Effector CD8-positive, alpha-beta T cell (primary cell): ENCODE measurements at places on chromosomes 5 and 9.
A peak's percentile ranks its signal among the peaks of the same experiment; 100 is the strongest.

- no peak for DNase-seq
Measured at GRCh38 chr9:134004131-134004873, 12.2 kb upstream of the VAV2 start.

GRCh38 chr5:102946414-102946813 lies 173.5 kb downstream of the GIN1 start:
- no peak for DNase-seq

DNA sequence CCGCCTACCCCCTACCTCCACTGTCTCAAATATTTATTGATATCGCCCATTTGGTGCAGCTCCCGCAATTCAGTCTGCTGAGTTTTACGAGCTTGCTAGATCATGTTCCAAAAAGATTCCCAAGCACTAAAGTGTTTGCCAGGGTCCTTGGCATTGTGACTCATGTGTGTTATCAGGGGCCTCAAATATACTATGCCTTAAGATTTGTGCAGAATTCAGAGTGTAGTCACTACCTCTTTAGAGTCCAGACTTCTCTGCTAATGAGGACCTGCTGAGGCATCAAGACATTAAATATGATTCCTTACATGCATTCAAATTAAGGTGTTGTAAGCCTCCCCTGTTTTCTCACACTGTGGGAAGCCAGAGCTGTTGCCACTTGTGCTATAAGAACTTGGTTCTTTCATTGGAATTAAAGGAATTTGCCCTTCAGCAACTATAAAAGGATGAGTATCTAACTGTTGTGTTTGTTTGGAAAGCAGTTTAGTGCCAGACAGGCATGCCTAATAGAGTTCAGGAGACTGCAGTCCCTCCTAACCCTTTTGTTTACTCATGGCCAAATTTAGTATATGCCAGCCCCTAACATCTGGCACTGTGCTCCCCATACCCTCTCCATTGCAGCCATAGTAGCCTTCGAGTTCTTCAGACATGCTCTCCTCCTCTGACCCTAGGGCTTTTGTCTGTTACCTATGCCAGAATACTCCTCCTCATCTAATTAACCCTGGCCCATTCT lies 316.4 kb downstream of the NR3C1 start:
- no peak for DNase-seq

DNA sequence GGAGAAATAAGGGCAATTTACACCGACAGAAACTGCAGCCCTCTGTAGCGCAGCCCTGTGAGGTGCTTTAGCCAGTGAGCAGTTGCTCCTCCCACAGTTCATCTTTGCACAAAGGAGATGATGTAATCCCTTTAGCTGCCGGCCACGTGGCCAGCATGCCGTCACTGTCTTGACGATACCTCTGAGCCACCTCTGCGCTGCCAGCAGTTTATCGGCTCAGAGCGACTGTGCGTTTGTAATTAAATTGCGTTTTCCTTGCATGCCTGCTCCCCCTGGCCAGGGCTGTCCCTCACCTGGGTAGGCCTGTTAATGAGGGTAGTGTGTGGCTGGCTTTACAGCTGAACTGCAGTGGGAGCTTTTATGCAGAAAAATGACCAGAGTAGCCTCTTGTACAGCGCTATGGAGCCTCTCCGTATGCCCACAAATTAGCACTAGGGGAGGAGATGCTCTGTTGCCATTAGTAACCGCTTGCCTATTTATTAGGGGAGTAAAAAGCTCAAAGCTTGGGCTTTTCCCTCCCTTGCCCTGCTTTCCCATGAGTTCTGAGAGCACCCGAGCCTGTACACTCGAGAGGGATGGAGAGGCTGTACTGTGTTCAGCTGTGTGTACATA lies 107.0 kb downstream of the TRIO start:
- DNase-seq: no peak

DNA sequence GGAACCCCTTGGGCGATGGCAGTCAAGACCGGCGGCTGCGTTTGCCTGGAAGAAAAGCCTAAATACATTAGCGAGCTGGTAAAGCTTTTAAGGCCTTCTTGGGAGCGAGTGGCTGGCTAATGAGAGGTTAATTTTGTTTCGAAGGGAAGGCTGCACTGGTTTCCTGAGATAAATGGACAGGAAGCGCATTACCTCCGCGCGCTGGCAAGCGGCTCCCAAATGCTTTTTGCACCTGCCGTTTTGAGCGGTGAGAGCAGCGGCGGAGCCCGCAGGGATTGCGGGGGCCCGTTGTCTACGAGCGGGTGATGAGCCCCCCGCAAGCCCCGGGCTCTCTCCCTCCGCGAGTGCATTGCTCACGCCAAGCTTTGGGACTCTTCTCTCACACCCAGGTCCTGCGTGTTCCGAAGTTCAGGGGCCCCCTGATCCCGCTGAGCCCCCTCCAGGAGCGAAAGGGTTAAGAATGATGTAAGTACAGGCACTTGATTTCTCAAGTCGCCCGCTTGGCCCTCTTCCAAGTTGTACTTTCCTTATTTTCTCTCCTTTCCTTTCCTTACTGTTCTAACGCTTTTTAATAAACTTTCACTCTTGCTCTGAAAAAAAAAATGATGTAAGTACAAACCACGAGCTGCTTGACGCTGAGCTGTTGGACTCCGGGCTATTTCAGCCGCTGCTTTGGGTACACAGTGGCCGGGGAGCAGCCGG lies 3.1 kb upstream of the RGMB start:
- DNase-seq: peak; percentile 3
